Vagina (tissue), 2 donors: ENCODE measurements at places on chromosomes 5 and 9. TPM values are rescaled to one million over a fixed set of nuclear protein-coding genes. Genes with fewer than 3 reads are reported as not detected.

The GPX3 gene
- 3,069 TPM for total RNA-seq

The TEX48 gene
- not detected for total RNA-seq

The SLC36A2 gene
- total RNA-seq, result not detected

The CCDC127 gene
- 4.2 TPM for total RNA-seq

The PIP5KL1 gene
- total RNA-seq, result 10.3 TPM

The REEP2 gene
- 6.1 TPM for total RNA-seq
